ENCODE measurements at places on chromosomes 12 and 14.

DNA sequence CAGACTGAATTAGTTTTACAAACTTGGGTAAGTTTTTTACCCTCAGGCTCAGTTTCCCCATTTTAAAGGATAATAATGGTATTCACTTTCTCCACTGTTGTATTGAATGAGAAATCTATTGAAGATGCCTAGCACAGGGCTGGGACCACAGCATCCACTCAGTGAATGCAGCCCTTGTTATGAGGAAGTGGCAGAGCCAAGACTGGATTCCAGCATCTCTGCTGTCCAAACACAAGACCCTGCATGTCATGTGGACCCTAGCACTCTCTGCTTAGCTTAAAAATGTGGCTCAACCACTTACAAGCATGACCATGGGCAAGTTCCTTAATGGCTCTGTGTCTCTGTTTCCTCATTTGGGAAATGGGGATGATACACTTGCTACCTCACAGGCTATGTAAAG, 24.1 kb upstream of the TRIM9 start:
- DNase-seq: peak; percentile 45

- DNase-seq: no peak
Observed at GRCh38 chr12:880656-881055, 68.8 kb downstream of the RAD52 start.

DNA sequence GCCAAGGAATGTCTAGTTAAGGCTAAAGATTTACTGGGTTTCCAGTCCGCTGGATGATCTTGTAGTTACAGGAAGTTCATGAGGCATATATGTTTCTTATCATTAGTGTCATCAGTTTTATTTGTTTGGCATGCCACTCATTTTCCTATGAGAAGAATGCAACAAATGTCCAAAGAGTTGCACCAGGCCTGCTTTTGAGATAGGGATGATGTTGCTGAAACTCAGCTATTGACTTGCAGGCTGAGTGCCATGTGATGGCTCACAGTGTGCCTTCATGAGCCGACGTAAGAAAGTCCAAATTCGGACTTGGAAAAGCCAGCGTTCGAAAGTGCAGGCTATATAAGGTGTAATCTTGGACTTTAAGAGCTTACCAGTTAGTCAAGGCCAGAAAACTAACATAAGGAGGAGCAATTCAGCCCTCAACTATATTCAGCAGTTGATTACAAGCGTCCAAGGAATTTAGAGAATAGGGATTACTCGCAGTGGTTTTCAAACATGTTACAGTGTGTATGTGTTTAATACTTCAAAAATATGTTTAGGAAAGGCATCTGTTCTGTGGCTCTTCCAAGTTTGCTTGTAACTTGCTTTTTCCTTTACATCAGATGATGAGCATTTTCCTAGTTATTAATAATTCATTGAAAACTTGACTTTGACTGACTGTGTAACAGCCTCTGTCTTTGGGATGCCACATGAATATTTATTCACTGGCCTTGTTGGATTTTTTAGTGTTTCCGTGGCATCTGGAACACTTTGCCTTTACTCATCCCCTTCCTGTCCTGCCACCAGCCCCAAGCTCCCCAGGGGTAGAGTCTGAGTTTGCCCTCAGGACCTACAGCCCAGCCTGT, 101.3 kb downstream of the LGMN start:
- DNase-seq: no peak

GRCh38 chr12:28235015-28235414, 44.8 kb downstream of the CCDC91 start:
- DNase-seq: no peak

DNA sequence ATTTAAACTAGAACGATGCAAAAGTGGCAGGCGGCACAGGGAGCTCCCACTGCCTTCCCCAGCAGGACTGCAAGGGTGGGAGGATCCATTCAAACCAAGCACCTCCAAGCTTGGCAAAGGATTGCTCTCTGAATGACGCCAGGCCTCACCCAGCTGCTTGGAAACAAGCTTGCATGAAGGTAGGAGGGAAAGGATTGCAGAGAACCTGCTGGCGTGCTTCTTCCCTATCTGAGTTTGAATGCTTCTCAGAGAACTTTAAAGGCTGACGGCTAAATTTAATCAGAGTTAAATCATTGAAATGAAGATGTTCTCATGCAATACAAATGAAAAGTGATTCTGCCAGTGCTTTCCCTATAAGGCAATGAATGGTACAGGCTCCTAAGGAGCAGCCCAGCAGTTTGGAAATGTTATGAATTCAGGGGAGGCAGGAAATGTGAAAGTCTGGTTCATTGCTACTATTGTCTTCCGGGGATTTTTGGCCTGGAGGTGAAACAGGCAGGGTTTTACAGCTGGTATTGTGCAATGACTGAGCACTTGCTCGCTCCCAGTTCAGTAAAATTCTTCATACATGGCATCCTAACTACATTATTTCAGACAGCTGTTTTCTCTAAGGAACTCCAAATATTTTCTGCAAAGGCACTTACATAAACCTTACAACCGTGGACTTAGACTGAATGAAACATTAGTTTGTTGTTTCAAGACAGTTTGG, 31.9 kb upstream of the DUSP6 start:
- DNase-seq: peak; percentile 88

- no peak for DNase-seq
Observed at GRCh38 chr14:31059152-31059924, 33.2 kb upstream of the STRN3 start.
